ENCODE measurements at places on chromosomes 1 and 21.

DNA sequence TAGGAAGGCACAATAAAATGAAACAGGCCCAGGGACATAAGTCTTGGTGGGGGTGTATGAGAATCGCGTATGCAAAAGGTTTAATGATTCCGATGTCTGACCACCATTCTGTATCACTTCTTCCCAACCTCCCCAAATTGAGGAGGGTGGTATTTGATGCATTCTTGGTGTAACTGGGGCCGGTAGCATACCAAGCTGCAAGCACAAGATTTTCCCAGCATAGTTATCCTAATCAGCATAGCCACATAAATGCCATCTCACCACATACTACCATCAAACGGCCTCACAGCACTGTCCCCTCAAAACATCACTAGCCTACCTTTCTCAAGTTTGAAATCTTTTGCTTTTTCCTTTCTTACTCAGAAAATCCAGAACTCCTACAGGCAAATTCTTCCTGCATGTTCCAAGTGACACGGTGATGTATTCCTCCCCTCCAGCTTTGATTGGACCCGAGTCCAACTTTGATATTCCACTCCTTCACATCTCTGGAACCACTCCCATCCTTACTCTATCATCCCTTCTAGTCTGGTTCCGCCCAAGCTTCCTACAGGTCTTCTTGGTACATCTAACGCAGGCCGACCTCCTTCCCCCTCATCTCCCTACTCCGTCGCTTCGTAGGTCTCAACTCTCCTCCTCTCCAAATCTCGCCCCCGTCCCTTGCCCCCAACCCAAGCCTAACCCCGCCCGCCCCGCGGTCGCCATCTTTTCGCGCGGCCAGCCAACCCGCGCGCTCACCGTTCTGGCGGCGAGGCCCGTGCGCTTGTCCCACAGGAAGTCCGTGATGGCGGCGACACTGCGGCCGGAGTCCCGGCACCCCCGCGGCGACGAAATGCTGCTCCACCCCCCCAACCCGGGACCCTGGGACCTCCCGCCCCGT lies 600 bp downstream of the CLK2 start:
- no peak for DNase-seq

GRCh38 chr1:43632135-43632670 lies 17.7 kb upstream of the KDM4A start:
- no peak for DNase-seq

DNA sequence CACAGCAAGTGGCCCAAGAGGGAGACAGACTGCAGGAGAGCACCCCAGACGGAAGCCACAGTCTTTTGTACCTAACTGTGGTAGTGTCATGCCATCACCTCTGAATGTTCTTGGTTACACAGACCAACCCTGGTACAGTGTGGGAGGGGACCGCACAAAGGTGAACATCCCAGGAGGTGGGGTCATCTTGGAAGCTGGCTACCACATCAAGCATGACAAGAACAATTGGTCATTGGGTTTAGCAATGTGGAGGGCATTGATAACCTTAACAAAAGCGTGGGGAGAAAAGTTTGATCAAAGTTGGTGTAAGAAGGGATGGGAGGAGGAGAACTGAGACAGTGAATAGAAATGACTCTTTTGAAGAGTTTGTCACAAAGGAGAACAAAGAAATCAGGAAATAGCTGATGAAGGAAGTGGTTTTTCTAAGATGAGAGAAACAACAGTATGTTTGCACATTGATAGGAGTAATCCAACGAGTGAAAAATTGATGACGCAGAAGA lies 87.1 kb upstream of the CACNA1E start:
- no peak for DNase-seq

GRCh38 chr1:176177764-176178163 lies 29.3 kb downstream of the COP1 start:
- peak; percentile 46 for DNase-seq

DNA sequence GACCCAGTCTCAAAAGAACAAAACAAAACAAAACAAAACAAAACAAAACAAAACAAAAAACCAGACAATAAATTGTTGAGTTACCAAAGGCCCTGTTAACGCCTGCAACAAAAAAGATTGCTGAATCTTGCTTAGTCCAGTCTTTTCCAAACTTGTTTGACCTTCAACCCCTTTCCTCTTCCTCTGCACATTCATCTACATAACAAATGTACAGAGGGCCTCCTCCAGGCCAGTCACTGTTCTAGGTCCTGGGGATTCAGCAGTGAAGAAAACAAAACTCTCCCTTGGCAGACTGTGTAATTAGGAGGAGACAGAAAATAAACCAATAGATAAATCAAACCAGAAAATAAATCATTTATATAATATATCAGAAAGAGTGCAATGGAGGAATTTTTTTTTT lies 294.0 kb upstream of the ADGRL2 start:
- DNase-seq: no peak
